ENCODE measurements at places on chromosomes 7 and 10.

GRCh38 chr7:12805957-12806356 lies 118.5 kb downstream of the ARL4A start:
- no peak for DNase-seq

DNA sequence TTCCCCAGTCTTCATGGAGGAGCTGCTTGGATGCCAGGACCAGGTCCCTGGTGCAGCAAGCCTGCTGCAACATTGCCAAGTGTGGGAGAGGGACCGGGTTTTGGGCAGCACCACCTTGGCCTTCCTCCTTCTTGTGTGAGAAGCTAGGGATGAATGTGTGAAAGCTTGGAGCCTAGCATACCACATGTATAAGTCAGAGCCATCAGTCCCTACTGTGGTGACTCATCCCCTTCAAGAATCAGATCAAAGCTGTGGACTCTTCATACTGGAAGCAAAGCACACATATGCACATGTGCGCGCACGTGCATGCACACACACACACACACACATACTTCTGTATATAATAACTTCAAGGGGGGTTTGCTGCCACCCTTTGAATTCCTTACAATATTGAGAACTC lies 527.8 kb downstream of the LRMDA start:
- no peak for DNase-seq

- no peak for DNase-seq
These were observed 21.7 kb upstream of the NOM1 start for GRCh38 chr7:156927571-156928405.

- no peak for DNase-seq
These were observed 44.0 kb upstream of the SVOPL start for GRCh38 chr7:138745189-138745588.

- no peak for DNase-seq
These were observed 5.5 kb downstream of the ZP3 start for GRCh38 chr7:76430211-76430610.

GRCh38 chr10:90798482-90798881 lies 59.4 kb downstream of the HTR7 start:
- no peak for DNase-seq

- DNase-seq: no peak
These were observed 520.1 kb downstream of the KCNMA1 start for GRCh38 chr10:77117501-77117900.

GRCh38 chr7:44062180-44062902 lies 3.0 kb downstream of the PGAM2 start:
- DNase-seq: no peak

DNA sequence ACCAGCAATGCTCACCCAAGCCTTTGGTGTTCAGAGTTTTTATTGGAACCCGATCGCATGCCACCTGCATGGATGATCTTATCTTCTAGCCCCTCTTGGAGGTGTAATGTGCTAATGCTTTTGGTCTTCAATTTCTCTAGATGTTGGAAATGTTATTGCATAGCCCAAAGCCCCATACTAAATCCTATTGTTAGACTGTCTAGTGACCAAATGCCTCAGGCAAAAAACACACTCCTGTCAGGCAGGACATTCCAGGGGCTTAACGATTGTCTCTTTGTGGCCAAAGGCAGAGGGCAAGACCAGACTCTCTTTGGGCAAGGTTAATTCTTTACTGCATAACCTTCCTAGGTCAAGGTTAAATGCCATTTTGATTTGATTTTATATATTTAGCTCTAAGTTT lies 187.9 kb downstream of the BMPER start:
- DNase-seq: no peak

DNA sequence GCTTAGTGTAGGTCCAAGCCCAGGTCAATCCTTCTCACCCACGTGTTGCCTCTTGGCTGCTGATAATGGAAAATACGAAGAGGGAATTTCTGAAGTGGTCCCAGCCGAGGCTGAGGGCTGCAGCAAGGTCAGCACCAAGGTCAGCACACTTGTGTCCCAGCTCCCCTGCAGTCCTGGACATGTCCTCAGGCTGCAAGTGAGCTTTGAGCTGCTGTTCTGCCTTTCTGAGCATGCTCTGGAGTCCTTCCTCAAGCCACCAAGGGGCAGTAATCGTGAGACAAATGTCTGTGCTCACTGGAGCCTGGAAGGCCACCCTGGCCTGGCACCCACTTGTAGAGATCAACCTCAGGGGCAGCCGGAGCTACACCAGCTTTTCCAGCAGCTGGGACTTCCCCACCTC lies 28.3 kb downstream of the DRGX start:
- no peak for DNase-seq

GRCh38 chr7:80183900-80184685 lies 49.5 kb downstream of the GNAI1 start:
- DNase-seq: no peak

GRCh38 chr10:121084675-121085070 lies 233.5 kb downstream of the WDR11 start:
- DNase-seq: no peak
